T-helper 1 cell (primary cell): ENCODE measurements at places on chromosomes 16 and 17.
A peak's percentile ranks its signal among the peaks of the same experiment; 100 is the strongest.

- no peak for DNase-seq
These were observed 10.4 kb downstream of the VPS53 start for GRCh38 chr17:704111-704864.

- DNase-seq = no peak
These were observed 7.0 kb upstream of the ZNF652 start for GRCh38 chr17:49369089-49369488.

DNA sequence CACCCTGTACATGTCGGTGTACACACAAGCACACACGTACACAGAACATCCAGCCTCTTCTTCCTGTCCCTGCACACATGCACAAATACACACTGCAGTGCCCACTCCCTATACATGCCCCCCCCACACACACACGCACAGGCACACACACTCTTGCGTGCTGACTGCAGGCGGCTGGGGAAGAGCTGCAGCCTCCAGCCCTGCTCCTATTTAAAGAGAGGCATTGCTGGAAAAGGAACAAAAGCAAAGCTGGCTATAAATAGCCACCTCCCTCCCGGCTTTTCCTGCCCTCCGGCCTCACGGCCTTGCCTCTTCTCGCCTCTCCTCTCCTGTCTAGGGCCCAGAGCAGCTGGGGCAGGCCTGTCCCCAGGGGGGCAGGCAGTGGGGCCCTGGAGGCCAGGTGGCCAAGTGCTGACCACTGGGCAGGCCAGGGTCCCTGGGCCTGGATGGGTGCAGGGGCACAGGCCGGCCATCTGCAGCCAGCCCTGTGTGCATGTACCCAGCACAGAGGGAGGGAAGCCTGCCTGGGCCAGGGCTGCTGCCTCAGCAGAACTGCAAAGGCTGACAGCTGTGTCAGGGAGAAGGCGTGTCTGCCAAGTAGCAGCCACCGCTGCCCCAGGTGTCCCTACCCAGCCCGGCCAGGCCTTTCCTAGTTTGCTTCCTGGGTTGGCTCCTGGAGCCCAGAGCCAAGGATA is 25.4 kb downstream of the RTN4RL1 start:
- DNase-seq = no peak

DNA sequence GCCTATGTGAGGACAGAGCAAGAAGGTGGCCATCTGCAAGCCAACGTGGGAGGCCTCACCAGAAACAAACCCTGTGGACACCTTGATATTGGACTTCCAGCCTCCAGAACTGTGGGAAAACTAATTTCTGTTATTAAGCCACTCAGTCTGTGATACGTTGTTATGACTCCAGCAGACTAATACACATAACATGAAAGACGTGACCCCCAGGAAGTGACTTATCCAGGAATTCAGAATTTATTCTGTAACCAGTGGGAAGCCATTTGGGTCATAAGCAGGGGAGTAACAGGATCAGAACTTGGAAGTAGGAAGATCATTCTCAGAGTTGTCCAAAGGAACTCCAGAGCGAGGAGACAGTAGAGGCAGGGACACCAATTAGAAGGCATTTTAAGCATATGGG is 12.5 kb upstream of the GINS3 start:
- DNase-seq = no peak

DNA sequence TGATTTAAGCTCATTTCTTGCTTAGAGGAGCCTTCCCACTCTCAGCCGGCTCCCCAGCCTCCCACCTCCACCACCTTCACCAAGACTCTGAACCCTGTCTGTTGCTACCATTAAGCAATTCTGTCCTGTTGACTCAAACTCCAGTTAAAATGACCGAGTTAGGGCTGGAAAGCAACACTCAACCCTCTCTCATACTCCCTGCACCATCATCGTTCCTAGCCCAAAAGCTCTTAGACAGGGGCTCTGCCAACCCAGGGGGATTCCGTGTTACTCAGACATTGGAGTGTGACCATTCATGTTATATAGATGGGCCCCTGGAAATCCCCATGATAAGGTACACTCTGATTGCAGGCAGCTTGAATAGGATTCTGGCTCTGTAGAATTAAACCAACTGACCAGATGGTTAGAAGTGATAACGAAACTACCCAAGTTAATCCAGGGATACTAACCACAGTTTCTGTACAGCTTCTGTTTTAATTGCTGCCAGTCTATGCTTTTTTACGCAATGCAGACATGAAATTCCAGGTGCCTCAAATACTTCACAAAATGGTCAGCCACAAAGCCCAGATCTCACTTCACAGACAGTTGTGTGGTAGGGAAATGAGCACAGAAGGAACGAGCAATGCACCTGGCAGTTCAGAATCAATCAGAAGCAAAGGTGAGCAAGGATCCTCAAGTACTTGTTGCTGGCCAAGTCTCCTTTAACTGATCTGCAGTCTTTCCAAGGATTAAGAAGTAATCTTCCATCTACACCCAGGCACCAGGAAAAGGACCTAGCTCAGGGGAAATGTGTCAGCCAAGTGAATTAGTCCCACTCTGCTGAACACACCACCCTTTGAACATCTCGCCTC is 2.1 kb downstream of the SSTR2 start:
- no peak for DNase-seq

GRCh38 chr16:1156055-1156982 is 3.4 kb downstream of the CACNA1H start:
- no peak for DNase-seq

- DNase-seq = no peak
These were observed 475.0 kb downstream of the HS3ST3B1 start for GRCh38 chr17:14775731-14776492.

DNA sequence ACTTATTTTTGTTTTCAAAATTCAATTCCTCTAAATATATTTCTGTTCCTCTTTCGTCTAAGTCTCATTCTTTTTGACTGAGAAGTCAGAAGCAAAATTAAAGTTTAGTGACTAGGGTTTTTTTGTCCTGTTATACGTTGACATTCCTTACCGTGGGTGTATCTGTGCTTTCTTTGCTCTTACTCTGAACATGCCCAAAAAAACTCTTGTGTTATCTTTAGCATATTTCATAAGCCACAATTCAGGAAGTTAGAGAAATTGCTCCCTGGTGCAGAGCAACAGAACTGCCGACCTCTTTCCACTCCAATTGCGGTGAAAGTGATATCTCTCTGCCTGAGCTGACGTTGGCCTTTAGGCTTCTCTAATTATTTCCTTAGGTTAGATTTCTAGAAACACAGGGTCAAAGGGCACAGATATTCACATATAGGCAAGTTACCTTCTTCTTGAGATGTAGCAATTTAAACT is 65.7 kb downstream of the CENPV start:
- DNase-seq = no peak

GRCh38 chr17:33779234-33779591 is 475.9 kb upstream of the CCL2 start:
- DNase-seq = no peak

DNA sequence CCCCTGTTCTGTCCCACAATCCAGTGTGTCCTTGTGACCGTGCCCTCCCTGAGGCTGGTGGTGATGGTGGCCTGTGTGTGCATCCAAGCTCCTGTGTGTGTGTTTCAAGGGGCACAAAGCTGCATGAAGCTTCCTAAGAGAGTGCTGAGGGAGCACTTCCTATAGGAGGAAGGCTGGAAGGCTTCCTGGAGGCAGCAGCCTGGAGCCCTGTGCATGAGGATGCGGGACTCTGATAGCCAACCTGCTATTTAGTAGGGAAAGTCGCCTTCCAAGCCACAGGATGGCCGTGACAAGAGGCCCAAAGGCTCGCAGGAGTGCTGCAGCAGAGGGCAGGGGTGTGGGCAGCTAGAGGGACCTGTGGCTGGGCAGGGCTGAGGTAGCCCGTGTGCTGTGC is 8.3 kb downstream of the MYO15B start:
- DNase-seq = no peak

DNA sequence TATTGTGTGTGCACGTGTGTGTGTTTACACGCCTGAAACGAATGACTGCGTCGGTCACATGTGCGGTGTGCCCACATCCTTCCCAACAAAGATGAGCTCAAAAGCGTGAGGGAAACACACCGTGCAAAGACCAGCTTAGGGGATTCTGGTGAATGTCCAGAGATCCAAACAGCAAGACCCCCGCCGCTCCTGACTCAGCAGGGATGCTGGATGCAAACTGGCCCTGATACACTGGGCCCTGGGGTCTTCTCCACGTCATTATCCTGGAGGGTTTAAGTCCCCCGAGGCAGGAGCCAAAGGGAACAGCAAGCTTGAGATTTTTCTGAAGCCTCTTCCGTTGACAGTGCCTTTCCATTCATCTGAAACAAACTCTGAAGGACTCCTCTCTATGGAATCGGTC is 59.2 kb downstream of the TBC1D16 start:
- DNase-seq = no peak

- DNase-seq = no peak
These were observed 67.1 kb upstream of the ERCC4 start for GRCh38 chr16:13852827-13853226.

DNA sequence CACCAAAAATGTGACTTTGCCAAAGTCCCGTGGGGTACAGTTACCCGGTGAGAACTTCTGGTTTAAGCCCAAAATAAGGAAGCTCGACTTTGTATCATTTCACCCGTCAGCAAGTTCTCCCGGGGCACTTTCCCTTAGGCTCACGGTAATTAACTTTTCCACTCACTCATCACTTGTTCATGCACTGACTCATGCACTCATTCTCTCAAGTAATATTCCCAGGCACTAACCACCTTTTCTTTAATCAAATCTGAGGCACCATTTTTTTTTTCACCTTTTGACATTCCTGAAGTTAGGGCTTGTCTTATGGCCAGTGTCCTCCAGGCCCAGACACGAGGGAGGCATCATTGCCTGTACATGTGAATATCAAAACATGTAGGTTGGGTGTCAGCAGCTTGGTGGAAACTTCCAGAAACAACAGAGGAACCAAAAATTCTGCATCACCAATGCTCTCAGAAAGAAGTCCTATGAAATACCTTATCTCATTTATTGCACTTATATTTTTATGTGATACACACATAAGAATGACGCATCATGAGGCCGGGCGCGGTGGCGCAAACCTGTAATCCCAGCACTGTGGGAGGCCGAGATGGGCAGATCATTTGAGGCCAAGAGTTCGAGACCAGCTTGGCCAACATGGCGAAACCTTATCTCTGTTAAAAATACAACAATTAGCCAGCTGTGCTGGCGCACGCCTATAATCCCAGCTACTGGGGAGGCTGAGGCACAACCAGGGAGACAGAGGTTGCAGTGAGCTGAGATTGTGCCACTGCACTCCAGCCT is 36.1 kb upstream of the ATP2C2 start:
- no peak for DNase-seq

GRCh38 chr17:41635121-41636097 is 11.0 kb upstream of the KRT17 start:
- DNase-seq = no peak

DNA sequence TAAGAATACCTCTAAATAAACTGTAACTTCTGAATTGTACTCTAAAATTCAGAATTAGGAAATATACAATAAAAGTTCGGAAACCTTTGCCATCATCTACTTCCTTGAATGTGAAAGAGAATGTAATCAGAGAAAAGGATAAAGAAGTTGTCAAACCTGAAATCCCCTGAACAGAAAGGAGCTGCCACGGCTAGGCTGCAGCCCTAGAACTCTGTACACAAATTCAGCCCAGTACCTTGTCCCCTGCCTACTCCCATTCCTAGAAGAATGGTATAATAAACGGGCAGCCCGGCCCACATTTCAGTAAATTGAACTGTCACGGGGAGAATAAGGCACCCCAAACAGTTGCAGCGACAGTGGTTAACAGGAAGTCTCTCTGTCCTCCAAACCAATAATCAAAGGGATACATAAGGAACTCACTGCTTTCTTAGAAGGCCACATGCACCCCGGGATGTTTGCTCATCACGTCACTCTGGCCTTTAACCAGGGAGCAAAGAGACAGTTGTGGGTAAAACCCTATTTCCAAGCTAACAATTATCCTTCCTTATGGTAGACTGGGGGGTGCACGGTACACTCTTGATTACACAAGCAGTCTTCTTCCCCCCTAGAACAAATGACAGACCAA is 24.3 kb upstream of the RFFL start:
- DNase-seq = peak; percentile 8

DNA sequence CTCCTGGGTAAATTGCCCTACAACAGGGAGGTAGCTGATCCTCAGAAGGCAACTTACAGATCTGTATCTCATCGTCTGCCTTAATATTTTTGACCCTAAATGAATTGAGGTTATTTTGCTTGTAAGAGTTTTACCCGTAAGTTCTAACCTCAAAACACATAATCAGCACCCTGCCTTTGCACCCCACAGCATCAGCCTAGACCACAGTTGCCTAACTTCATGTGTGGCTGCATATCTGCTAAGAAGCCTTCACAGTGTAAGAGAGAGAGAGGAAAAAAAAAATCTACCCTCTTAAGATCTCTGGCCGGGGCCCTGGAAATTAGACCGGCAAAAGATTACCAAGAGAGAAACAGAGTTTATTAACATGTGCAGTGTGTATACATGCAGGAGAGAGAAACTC is 76.9 kb downstream of the ARHGAP44 start:
- no peak for DNase-seq

DNA sequence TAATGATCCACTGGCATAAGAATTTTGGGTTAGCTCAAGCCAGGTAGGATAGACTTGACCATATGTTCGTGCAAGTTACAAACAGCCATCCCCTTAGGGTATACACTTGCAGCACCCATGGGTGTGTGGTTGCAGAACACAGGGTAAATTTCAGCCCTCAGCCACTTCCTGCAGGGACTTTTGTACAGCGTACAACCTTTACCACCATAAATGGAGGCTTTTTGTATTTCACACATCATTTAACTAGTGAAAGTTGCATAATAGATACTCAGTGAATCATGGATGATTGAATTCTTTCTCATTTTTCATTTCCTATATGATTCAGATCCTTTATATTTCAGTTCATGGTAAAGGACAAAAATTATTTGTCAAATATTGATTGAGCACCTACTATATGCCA is 473.9 kb downstream of the CDH13 start:
- no peak for DNase-seq
